ENCODE measurements at places on chromosomes 6 and 20.

- no peak for DNase-seq
Observed at GRCh38 chr20:38815446-38815845, 9.9 kb downstream of the PPP1R16B start.

GRCh38 chr6:109075934-109076333 lies 18.7 kb downstream of the SESN1 start:
- no peak for DNase-seq

DNA sequence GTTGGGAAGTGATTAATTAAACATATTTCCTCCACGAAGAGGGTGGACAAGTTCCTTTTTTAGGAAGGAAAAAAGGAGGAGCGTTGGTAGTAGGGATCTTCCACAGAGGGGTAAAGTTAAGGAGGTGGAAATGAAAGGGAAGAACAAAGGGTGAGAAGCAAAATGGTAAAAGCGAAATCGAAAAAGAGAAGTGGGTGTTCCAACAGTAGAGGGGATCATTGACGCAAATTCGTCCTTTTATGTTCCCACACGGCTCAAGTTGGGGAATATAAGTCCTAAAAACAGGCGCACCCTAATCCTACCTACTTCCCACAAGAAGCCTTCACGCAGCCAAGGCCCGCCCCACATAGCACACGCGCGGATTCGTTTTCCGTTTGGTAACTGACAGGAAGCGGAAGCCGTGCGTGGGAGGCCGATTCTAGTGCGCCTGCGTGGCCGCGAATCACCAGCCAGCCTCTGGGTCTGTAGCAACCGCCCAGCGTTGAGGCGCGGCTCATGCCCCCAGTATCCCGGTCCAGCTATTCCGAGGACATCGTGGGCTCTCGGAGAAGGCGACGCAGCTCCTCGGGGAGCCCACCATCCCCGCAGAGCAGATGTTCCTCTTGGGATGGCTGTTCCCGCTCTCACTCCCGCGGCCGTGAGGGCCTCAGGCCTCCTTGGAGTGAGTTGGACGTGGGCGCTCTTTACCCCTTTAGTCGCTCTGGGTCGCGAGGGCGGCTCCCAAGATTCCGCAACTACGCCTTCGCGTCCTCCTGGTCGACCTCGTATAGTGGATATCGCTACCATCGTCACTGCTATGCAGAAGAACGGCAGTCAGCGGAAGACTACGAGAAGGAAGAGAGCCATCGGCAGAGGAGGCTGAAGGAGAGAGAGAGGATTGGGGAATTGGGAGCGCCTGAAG lies at the start of gene NKAPL:
Gene NKAPL (plus strand): TSS at position 421 of the 901 bp plus-strand sequence. CDS start 75 bp downstream, at position 496.
- DNase-seq, result peak; percentile 33

DNA sequence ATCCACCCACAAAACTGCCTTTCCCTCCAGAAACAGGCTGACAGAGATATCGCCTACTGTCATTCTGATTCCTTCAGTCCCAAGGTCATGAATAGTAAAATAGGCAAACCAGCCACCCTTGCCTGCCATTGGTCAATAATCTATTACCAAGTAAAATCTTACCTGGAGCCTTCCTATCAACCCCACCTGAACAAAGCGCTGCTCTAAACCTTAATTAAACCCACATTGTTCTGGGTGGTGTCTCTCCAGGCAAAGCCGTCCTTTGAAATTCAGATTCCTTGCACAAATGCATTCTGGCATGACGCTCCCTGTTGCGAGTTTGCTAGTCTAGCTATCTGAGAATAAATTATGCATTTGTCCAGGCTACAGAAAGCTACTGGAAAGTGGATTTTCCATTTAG lies 291.6 kb upstream of the ECI2 start:
- no peak for DNase-seq

DNA sequence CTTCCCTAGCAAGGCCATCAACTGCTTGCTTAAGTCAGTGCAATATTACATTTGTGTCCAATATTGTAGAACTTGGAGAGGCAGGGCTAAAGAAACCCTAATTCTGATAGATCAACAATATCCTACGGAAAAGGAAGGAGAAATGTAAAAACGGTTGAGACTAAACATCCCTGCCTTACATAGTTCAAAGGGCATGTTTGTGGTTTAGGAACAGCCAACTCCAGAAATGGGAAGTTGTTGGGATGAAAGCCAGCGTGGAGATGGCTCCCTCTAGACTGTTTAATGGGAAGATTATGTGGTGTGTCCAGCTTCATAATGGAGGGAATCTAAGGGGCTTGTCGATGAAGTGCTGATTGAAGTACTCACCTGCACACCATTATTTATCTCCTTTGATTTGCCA lies 145.3 kb upstream of the TENT5A start:
- DNase-seq, result no peak

DNA sequence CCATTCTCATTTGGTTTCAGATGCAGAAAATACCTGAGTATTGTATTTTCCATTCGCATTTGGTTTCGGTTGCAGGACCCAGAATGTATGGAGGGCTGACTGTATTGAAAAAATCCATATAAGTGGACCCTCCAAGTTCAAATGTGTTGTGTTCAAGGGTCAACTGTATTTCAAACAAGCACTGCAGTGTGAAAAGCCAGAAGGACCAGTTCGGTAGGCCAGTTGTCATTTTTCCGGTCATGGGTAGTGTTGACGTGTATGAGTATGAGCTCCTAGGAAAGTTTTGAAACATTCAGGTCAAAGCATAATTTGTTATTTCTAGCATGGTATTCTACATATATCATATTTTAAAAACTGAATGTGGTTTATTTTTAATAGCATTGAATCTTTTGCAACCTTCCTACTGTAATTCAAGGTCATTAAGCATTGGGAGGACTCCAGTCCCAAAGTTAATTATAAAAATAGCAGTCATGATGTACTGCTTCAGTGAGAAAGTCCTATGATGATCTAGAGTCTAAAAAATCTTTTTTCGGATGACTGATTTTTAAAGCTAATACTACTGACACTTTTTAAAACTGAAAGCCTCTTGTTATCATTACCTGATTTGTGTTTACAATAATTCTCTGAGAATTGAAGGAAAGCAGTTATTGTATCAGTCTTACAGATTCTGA lies 18.9 kb downstream of the NHSL1 start:
- no peak for DNase-seq

GRCh38 chr6:155194399-155194798 lies 69.4 kb upstream of the CLDN20 start:
- DNase-seq, result no peak

DNA sequence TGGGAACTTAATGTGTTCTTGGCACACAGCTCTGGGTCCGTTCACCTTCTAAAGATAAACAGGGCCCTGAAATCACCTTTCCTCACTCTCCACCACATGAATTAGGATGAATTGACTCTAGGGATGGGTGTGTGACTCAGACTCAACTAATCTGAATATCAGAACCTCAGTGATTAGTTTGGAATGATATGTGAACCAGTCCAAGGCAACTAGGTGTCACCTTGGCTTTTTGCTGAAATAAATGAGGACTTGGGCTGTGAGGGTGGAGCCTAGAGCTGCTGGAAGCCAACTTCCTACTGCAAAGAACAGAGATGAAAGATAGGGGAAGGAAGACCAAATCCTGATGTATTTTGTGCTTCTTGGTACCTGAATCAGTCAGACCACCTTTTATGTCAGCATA lies 132.0 kb upstream of the RNF24 start:
- no peak for DNase-seq

GRCh38 chr6:87237804-87238203 lies 82.4 kb downstream of the ZNF292 start:
- DNase-seq, result peak; percentile 17

DNA sequence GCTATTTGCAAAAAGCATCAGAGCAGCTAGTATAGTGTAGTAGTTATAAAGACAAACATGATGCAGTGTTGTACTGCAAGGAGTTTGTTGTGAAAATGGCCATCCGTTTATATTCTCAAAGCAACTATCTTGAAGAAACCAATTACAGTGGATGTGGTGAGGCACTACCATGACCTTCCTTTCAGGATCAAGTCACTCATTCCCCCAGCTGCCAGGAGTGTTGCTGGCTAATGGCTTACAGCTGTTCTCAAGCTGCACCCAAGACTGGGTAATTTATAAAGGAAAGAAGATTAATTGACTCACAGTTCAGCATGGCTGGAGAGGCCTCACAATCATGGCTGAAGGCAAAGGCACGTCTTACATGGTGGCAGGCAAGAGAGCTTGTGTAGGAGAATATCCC lies 29.0 kb downstream of the ADGRF4 start:
- no peak for DNase-seq

GRCh38 chr6:82419132-82419581 lies 55.5 kb downstream of the TPBG start:
- no peak for DNase-seq

GRCh38 chr6:41258196-41258493 lies 28.3 kb downstream of the TREM1 start:
- no peak for DNase-seq

DNA sequence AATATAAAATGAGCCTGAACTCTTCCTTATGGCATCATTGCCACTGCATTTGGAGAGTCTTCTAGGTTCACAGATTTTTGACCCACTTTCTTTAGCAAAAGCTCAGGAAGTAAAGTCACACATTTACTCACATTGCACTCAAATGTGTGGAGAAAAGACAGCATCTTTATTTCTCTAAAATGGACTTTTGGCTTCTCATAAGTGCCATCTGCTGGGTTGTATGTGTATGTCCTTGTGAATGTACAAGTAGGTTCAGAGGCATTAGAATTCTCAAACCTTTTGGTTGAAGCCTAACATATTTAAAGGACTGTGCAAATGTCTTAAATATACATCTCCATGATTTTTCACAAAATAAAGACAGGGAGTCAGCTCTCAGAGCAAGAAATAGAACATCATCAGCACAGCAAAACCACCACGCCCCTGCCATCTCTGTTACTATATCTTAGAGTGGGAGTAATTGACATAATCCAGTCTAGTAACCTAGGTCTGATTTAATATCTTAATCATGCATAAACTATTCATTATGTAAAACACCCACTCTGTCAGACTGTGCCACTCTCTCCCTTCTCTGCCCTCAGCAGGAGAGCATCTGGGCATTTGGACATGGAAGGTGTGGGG lies 42.2 kb upstream of the SPTLC3 start:
- DNase-seq, result no peak

GRCh38 chr20:3072530-3073250 lies 1.3 kb downstream of the OXT start:
- no peak for DNase-seq

- DNase-seq, result no peak
Observed at GRCh38 chr20:2116170-2116940, 14.7 kb downstream of the STK35 start.

GRCh38 chr20:50312682-50313521 lies 122.3 kb downstream of the CEBPB start:
- no peak for DNase-seq

DNA sequence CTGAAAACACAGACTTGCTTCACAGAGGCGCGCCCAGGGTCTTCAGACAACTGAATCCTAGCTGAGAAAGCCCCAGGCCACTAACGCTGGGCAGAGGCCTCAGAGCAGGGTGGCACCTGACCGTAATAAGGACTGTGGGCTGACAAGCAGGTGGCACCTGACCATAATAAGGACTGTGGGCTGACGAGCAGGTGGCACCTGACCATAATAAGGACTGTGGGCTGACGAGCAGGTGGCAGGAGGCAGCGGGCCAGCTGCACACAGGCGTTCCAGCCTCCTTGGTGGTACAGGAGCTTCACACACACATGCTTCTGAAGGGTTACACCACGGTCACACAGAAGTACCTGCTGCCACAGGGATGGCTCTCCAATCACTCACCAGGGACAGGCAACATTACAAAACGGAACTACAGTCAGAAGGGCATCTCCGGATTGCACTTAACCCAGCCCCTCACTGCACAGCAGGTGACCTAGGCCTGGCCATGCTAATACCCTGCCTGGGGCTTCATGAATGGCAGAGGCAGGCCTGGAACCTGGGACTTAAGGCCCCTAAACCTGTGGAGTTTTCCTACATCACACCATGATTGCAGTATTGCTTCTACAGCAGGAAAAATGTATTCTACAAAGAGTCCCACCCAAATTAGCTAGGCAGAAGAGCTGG lies 50.8 kb downstream of the PSMG4 start:
- no peak for DNase-seq

GRCh38 chr20:33175123-33175522 lies 7.2 kb downstream of the BPIFA2 start:
- no peak for DNase-seq

GRCh38 chr20:57524511-57525176 lies at the start of gene CTCFL:
Gene CTCFL (minus strand): TSS chr20:57525140. CDS start chr20:57524205, 935 bp downstream.
- DNase-seq, result no peak

GRCh38 chr6:137928286-137928685 lies 61.2 kb downstream of the TNFAIP3 start:
- DNase-seq, result no peak

DNA sequence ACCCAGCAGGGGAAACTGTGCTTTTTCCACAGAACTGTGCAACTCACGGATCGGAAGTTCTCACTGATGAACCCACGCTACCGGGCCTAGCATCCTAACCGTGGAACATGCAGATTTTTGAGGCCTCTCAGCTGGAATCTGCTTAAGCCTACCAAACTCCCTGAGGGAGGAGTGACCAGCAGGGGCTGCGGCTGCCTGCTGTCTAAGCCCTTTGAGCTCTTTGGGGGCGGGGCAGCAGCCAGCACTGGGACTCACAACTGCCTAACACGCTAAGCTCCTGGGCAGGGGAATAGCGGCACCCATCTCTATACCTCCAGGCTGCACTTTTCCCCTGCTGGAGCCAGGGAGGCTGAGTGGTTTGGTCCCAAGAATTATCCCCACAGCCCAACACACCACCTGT lies 20.4 kb upstream of the METTL24 start:
- no peak for DNase-seq

- no peak for DNase-seq
Observed at GRCh38 chr6:2976060-2976459, 4.7 kb upstream of the SERPINB6 start.

GRCh38 chr6:114886670-114887436 lies 544.0 kb upstream of the HS3ST5 start:
- no peak for DNase-seq

GRCh38 chr6:110682460-110682853 lies 132.8 kb downstream of the CDK19 start:
- DNase-seq, result peak; percentile 84

DNA sequence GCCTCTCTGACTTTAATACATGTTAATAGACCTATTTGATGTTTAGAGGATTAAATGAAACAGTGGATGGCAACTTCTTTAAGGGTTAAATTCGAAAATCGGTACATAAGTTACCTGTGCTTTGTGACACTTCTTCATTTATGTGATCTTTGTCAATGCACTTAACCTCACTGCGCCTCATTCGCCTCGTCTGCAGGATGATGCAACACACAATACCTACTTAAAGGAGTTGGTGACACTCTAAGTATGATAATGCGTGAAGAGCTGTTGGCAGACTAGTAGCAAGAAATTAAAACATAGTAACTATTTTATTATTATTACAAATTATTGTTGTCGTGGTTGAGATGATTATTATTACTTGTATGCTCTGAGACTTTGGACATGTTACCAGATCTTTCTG lies 92.8 kb downstream of the TSHZ2 start:
- DNase-seq, result no peak

All from CD4-positive, alpha-beta T cell treated with Interleukin-15 for 4 hours (primary cell).